ENCODE measurements at places on chromosomes 1 and 21.

- DNase-seq, result no peak
Observed at GRCh38 chr1:226915672-226915995, 24.5 kb upstream of the COQ8A start.

- DNase-seq, result no peak
Observed at GRCh38 chr1:202034683-202035462, 24.5 kb downstream of the ELF3 start.

- DNase-seq, result no peak
Observed at GRCh38 chr1:157695417-157695816, 5.2 kb downstream of the FCRL3 start.

DNA sequence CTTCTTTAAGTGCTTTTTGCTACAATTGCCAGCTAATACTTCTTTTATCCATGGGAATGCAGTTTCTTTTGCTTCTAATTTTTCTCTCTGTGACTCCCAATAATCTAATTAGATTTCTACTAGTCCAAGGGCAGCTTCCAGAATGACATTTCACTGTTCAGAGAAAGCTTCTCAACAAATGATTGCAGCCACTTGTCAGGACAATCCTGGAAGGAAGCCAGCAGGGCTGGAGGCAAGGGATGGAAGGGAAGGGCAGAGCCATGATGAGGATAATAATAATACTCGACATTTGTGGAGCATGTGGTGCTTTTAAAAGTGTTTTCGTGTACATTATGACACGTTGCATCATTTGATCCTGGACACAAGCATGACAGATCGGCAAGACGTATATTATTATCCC lies 19.4 kb downstream of the F11R start:
- no peak for DNase-seq

DNA sequence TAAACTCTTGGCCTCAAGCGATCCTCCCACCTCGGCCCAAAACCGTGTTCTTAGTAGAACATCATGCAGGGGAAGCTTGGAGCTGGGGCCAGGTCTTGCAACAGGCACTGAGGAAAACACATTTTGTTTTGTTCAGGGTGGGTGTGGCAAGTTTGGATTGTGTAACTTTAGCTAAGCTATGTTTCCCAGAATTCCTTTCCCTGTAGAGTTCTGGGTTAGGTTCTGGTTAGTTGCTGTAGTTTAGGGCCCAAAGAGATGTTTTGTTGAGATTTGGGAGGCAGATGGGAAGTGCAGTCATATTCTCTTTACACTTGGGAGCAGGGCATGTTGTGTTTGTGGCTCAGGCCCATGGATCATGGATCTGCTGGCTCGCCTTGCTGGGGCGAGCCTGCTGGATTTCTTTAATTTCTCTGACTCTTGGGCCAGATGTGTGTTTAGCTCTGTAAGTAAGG lies 24.0 kb downstream of the PLA2G5 start:
- DNase-seq, result no peak

GRCh38 chr1:72911656-72912055 lies 629.3 kb upstream of the NEGR1 start:
- no peak for DNase-seq

- DNase-seq, result no peak
Observed at GRCh38 chr21:27269644-27270043, 302.8 kb upstream of the ADAMTS5 start.

DNA sequence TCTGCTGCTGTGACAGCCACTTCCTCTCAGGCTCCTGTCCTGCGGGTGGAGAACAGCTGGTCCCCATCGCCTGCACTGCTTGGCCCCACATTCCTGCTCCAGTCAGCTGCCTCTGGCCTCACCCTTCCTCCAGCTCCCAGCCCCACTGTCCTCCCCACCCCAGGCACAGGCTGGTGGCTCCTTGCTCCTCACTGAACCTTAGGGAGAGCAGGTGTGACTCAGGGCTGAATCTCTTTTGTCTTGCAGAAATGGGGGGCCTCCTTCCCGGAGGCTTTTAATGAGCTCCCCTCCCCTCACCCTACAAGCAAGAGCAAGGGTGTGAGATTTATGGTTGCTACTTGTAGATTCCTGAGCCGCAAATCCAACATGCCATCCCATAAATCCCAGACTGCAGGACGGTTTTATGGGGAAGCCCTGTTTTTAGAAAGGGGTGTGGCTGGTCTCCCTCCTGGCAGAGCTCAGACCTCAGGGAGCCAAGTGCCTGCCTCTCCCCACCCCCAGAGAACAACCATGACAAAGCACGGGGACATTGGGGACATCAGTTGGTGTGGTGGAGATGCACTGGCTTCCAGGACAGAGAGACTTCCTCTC lies 15.2 kb downstream of the CDK18 start:
- no peak for DNase-seq

- DNase-seq, result no peak
Observed at GRCh38 chr21:32100423-32100822, 178.4 kb downstream of the MIS18A start.

- DNase-seq, result no peak
Observed at GRCh38 chr1:107323784-107324183, 182.9 kb downstream of the NTNG1 start.

- DNase-seq, result no peak
Observed at GRCh38 chr1:197876894-197877293, 25.5 kb upstream of the C1orf53 start.

GRCh38 chr1:102884238-102884637 lies 224.1 kb downstream of the COL11A1 start:
- DNase-seq, result no peak

DNA sequence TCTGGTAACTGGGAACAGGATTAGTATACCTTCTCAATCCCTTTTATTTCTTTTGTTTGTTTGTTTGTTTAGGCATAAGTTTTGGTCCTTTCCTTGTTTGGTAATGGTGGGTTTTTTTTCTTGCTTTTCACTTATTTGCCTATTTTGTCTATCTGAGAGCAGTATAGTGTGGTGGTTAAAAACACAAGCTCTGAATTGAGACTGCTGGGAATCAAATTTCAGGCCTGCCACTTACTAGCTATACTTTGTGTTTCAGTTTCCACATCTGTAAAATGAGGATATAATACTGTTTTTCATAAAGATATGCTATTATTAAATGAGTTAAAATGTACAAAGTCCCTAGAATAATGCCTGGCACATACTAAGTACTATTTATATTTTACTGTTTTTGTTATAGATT lies 81.6 kb upstream of the IVNS1ABP start:
- DNase-seq, result no peak

- DNase-seq, result no peak
Observed at GRCh38 chr1:22229379-22229778, 86.5 kb upstream of the WNT4 start.

- DNase-seq, result no peak
Observed at GRCh38 chr1:198771563-198772153, 132.8 kb downstream of the PTPRC start.

DNA sequence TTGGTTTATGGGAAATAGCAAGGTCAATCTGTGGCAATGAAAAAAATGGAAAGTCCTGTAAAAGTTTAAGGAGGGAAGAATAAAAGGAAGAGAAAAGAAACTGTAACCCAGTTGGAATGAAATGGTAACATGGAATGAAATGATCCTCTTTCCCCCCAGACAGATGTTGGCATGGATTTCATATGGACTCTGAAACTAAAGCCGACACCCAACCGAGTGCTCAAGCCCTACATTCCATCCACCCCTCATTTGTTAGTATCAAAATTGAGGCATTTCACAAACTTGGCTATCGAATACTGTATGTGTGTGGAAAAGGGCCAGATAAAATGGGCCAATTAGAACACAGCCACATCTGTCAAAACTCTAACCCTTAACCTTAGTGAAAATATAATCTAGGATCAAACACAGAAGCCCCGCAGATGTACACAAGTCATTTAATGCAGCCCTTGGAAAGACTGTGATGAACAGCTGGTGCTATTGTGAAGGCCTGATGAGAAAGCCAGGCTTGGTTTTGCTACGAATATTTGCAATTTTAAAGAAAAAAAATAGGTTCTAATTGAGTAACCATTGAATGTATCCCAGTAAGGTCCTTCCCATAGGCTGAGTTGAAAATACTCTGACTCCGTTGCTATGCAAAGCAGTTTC lies 72.6 kb upstream of the RGL1 start:
- DNase-seq, result no peak

- no peak for DNase-seq
Observed at GRCh38 chr21:18253221-18253620, 8.6 kb downstream of the CHODL start.

- no peak for DNase-seq
Observed at GRCh38 chr1:227560393-227561173, 2.8 kb upstream of the ZNF678 start.

All from stimulated activated CD4-positive, alpha-beta T cell treated with anti-CD3 and anti-CD28 coated beads, Interleukin-1b, Interleukin-23, amount 100 ng/mL, for 1 hour (primary cell).